Activated CD8-positive, alpha-beta T cell treated with anti-CD3 and anti-CD28 coated beads for 36 hours (primary cell): ENCODE measurements at places on chromosomes 4 and X. TPM values are rescaled to one million over a fixed set of nuclear protein-coding genes. Genes with fewer than 3 reads are reported as not detected.

USP17L22 gene
- total RNA-seq: not detected

NEUROG2 gene
- 0.16 TPM for total RNA-seq

ZNF827 gene
- 31.1 TPM for total RNA-seq

MAGEA8 gene
- total RNA-seq: not detected

KCND1 gene
- total RNA-seq: 2.6 TPM

F8A3 gene
- 11.0 TPM for total RNA-seq

VSIG4 gene
- not detected for total RNA-seq
